Pulmonary artery endothelial cell (primary cell): ENCODE measurements at places on chromosomes 2 and 18. TPM values are rescaled to one million over a fixed set of nuclear protein-coding genes. Genes with fewer than 3 reads are reported as not detected.

TRPM8 gene
- not detected in 2 replicates for total RNA-seq

DNA sequence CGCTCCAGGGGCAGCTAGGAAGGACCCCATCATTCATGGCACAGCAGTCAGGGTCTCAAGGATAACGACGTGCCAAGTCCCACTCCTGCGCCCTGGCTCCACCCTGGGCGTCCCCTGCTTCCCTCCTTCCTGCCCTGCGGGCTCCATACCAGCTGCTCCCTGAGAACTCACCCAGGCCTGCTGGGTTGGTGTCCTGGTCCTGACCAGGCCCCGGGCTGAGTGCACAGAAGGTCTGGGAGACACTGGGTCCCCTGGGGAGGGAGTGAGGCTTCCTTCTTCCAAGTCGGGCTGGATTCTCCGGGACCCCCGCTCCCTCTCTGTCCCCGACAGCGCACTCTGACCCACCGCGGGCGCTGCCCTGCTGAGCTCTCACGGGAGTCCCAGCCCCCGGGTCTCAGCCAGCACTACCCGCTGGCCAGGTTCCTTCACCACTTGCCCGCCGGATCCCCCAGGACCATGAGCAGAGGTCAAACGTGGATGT, 160.2 kb downstream of the PXDN start:
- DNase-seq = no peak

SERPINB5 gene
- total RNA-seq = 0.07 and 0.14 TPM in 2 replicates

GRCh38 chr2:60849187-60849586, 32.2 kb upstream of the REL start:
- no peak for DNase-seq

DNA sequence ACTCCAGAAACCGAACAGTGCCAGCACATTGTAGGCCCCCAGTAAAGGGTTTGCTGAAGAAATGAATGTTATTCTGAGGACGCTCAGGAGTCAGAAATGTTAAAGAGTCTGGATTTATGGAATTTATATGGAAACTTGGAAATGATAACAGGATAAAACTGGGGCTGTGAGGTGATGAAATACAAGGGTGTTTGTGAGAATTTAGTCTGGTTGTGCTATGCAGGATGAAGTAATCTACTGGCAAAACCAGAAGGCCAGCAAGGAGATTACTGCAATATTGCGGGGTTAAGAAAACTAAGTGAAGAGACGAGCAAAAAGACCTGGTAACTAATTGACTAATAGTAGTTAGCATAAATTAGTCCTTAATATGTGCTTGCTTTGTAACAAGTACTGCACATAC, 467.8 kb downstream of the ZEB2 start:
- no peak for DNase-seq

DNA sequence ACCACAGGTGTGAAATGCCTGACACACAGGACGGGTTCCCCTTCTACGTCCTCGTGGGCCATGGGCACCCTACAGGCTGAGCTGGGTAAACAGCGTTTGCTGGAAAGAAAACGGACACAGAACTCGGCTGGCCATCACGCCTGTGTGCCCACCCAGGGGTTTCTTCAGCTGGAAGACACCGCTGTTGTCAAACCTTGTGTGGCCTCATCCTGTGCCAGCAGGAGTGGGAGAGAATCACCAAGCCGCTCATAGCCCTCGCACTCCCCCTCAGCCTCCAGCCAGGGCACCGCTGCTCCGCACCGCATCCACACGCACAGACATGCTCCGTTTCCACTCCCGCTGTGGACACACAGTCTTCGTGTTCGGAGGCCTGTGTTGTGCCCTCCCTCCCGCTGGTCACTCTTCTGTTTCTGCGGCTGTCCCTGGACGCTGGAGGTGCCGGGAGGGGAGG, 161.4 kb downstream of the PXDN start:
- no peak for DNase-seq

SLC4A3 gene
- total RNA-seq = 0.07 and 0.13 TPM in 2 replicates

DNA sequence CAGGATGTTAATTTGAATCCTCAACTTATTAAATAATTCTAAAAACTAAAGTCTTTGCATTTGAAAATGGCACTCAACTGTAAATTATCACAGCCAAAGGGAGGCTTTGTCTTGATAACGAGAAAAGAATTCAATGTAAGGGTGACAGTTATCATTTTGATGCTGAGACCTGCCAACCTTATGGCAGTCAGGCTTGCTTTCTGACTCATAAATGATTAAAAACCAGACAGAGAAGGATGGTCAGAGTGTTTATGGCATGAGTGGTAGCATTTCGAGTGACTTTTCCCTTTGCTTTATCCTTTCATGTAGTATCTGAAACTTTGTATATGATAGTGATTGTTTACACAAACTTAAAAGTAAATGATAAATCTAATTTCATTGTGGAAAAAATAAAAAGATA, 53.9 kb upstream of the EPC2 start:
- no peak for DNase-seq

- DNase-seq = no peak
These were observed 324.9 kb upstream of the TCF4 start for GRCh38 chr18:55912919-55913318.

GRCh38 chr2:203936535-203936934, at the start of gene ICOS:
Gene ICOS (plus strand): TSS chr2:203936763. CDS start chr2:203936815, 52 bp downstream.
- DNase-seq = no peak

GRCh38 chr2:101751875-101752619, 54.5 kb downstream of the MAP4K4 start:
- no peak for DNase-seq
